ENCODE measurements at places on chromosomes 12 and 14. TPM values are rescaled to one million over a fixed set of nuclear protein-coding genes. Genes with fewer than 3 reads are reported as not detected.

The TMEM120B gene
- total RNA-seq = 6.3 TPM

DNA sequence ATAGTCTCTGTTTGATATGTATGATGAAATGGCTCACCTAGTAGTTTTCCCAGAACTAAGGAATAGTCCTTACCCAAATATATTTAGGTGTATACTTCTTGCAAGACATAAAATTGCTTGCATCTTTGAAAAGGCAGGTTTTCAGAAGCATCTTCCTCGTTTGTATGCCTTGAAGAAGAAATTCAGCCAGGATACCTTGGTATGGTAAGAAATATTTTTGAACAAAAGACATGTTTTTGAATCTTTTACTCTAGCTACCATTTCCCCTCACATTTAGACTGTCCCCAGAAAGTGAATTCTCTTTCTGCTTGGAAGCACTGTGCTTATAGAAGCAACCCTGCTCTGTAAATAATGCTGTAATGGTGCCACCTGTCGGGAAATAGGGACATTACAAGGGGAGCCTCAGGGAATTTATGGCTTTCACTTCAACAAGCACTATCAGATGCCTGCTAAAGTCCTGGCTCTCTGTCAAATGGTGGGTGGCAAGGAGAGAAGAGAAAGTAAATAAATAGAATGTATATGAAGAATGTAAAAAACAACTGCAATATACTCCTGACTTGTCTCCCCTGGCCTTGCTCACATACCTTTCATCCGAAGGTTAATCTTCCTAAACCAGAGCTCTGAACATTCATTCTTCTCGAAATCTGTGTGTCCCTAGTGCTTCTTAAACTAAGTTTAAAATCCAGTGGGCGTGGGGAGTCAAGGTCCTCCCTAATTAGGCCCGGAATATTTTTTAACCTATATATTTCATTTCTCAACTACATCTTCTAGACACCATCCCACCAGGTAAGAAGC lies 6.1 kb downstream of the CCDC184 start:
- DNase-seq = peak; percentile 52

- no peak for DNase-seq
These were observed 272.5 kb downstream of the SLC15A4 start for GRCh38 chr12:128551266-128551665.

DNA sequence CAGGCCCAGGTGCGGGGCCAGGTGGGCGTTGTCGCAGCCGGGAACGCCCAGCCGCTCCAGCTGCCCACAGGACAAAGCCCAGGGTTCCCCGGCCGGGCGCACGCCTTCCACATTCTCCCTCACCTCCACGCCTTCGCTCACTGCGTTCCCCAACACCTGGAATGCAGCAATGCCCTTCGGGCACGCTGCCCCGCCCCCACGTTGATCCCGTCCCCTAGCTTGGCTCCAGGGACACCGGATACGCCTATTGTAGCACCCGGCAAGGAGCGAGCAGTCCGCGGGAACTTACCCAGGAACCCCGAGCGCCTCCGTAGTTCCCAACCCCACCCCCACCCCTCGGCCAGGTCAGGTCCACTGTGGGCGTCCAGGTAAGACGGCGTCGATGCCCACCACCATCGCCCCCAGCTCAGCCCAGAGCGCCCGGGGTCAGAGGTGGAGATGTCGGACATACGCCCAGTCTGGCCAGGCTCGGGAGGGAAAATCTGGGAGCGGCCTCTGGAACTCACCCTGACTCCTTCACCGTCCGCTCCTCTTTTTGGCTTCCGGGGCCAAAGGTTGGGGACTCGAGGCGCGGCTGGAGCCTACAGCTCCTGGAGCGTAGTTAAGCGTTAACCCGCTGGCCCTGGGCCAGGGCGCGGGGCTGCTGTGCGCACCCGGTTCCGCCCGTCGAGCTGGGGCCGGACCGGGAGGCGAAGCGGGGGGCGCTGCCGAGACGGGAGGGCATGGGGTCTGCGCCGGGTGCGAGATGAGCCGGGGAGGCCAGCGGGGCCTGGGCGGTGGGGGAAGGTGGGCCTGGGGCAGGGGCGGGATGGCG lies 594 bp upstream of the CEP170B start:
- DNase-seq = peak; percentile 45

DNA sequence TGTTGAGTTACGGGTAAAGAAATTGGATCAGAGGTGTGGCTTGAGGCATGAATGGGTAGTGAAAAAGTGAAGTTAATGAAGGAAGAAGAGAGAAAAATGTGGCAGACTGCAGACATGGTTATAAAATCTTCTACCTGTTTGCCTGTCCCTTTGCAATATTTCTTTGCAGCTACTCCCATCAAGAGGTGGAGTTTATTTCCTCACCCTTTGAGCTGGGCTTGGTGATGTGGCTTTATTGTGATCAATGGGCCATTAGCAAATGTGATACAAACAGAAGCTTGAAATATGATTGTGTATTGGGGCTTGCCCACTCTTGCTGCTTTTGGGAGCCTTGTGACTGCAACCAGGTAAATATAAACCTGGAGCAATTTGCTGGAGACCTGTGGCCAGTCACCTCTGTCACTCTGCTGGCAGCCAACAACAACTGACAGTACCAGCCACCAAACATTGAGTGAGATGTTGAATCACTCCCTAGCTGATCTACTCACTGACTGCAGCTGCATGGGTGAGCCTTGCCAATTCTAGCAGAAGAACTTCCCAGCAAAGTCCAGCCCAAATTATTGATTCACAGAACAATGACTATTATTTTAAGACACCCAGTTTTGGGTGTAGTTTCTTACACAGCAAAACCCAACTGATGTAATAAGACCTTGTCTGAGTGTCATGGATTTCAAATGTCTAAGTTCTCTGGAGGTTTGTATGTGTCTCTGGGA lies 151.0 kb upstream of the ATP2B1 start:
- no peak for DNase-seq

DNA sequence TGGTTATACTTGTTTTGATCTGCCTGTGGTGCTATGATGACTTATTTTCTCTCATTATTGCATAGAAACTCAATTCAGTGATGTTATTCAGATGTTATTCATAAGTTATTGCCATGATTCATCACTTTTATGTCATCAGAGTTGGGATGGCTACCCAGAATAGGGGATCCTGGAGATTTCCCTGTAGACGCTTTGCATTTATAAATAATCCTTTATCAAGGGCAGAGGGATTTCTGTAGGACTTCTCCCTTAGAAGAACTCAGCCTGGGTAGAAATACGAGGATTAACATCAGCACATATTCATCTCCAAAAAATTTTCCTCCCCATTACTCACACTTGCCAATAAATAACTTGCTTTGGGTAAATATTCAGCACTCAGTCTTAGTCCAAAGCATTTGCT lies 4.9 kb downstream of the GPRC5A start:
- no peak for DNase-seq

The CCDC198 gene
- total RNA-seq = not detected

The FAM90A1 gene
- total RNA-seq = not detected

GRCh38 chr12:80648881-80649280 lies 58.6 kb upstream of the MYF6 start:
- no peak for DNase-seq

DNA sequence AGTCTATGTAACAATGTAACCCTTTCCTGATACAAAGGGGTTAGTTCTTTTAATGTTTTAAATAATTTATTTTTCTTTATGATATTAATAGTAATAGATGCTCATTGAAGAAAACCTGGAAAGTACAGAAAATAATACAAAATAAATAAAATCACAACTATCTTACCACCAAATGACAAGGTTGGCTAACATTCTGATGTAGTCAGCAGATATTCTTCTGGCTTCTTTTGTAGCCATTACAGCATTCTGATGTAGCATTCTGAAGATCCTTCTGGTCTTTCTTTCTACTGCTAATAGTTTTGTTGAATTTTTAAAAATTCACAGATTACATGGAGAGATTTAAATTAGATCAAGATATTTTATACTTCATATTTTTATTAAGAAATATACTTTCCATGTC lies 301.6 kb downstream of the AKAP6 start:
- no peak for DNase-seq

The HCAR3 gene
- 1.8 TPM for total RNA-seq

GRCh38 chr12:25904442-25904841 lies 54.0 kb upstream of the RASSF8 start:
- DNase-seq = no peak

The PMEL gene
- not detected for total RNA-seq

The KRT71 gene
- not detected for total RNA-seq
